ENCODE measurements at places on chromosomes 12 and 14.

DNA sequence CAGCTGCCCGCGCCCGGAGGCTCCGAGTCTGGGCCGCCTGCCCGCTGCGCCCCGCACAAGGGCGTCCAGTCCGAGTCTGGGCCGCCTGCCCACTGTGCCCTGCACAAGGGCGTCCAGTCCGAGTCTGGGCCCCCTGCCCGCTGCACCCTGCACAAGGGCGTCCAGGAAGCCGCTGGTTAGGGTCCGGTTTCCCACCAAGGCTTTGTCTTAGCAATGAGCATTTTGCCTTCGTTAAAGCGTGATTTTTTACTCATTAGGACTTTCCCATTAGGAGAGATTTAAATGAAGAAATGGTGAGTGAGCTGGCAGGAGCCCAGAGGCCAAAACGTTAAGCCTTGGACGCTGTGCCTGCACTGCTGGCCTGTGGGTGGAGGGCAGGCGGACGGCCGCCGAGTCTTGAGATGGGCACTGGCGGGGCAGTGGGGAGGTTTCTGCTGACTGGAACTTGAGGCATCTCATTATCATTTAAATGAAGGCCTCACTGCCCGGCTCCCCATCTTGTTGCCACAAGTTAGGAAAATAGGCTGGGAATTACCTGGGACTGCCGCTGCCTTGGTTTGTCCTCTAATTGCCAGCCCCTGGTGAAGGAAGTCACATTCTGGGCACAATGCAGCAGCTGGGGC, 36.0 kb downstream of the FBRSL1 start:
- no peak for DNase-seq

GRCh38 chr12:3311027-3311402, 180.0 kb upstream of the PRMT8 start:
- DNase-seq, result no peak

DNA sequence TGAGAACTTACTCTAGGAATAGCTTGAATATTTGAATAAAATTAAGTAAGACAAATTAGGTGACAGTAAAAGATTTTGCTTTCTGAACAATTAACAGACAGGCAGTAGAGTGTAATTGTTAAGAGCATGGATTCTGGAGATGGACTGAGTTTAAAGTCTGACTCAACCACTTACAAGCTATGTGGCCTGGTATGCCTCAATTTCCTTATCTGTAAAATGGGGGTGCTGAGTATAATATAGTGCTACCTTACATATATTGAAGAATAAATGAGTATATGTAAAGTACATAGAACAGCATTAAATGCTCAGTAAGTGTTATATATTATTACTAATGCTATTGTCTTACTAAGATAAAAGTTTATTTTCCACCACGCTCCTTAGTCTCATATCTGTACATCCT, 7.1 kb downstream of the MIA2 start:
- DNase-seq, result no peak

DNA sequence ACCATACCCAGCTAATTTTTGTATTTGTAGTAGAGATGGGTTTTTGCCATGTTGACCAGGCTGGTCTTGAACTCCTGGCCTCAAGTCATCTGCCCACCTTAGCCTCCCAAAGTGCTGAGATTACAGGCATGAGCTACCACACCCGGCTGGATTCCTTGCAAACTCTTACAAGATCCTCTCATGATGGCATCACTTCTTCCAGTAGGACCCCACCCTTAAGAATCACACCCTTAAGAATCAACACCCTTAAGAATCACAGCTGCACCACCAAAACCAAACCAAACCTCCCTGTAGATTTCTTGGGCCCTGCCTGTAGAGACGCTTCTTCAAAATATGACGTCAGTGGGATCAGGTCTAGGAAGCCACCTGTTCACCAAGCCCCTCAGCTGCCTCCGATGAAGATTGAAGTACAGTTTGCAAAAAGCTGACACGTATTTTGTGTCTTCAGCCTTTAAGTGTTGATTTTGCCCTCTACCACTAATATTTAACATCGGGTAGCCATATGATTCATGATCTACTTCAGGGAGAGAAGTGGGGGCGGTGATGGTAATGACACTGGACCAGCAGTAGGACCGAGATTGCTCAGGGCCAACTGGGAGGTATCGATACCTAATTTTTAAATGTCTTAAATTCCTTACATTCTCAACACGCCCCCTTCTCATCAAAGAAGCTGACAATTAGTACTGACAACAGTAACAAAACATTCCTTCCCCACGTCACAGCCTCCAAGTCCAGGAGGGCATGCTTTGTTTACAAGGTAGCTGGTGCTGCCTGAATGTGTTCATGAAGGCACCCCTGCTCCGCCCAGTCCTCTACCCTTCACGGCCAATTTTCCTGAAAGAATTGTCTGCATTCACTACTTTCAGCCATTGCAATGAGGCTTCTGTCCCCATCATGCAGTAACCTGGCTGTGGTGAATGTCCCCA, 57.2 kb downstream of the ESRRB start:
- no peak for DNase-seq

DNA sequence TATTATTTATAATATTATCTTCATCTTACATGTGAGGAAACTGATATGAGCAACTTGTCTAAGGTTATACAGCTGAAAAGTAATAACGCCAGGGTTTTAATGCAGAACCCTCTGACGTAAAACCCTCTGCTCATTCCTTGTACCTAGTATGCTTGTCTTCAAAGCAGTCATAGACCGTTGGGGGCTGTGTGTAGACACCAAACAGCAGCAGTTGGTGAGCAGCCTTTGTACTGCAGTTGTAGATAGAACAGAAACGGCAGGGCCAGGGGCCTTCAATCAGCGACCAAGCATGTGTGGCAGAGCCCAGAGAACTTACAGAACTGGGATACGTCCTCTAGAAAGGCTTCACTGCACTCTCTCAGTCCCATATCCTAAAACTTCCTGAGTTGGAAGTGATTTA, 28.1 kb downstream of the EVL start:
- no peak for DNase-seq

DNA sequence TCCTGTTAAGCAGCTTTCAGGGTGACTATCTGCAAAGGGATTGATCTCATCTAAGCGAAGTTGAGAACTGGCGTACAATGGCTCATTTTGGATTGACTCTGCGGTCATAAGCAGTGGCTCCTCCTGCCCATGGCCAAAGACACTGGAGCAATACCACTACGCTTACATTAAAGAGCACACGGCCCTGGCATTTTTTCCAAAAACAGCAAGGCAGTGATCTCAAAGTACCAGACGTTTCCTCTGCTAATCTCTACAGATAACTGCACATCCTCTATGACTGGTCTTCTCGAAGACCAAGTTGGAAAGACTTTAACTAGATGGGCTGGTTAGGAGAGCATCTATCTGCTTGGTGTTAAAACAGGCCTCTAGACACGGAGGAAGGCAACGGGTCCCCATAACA, 2.7 kb downstream of the PITPNM2 start:
- no peak for DNase-seq

- no peak for DNase-seq
Observed at GRCh38 chr12:54407183-54407905, 11.7 kb downstream of the ITGA5 start.

GRCh38 chr12:65778258-65779090, 45.8 kb upstream of the HMGA2 start:
- peak; percentile 64 for DNase-seq

- no peak for DNase-seq
Observed at GRCh38 chr12:45582536-45582935, 147.0 kb upstream of the ARID2 start.

GRCh38 chr12:104247698-104248097, 32.1 kb downstream of the TXNRD1 start:
- DNase-seq, result no peak

GRCh38 chr12:124866883-124867400, 3.3 kb upstream of the SCARB1 start:
- no peak for DNase-seq

DNA sequence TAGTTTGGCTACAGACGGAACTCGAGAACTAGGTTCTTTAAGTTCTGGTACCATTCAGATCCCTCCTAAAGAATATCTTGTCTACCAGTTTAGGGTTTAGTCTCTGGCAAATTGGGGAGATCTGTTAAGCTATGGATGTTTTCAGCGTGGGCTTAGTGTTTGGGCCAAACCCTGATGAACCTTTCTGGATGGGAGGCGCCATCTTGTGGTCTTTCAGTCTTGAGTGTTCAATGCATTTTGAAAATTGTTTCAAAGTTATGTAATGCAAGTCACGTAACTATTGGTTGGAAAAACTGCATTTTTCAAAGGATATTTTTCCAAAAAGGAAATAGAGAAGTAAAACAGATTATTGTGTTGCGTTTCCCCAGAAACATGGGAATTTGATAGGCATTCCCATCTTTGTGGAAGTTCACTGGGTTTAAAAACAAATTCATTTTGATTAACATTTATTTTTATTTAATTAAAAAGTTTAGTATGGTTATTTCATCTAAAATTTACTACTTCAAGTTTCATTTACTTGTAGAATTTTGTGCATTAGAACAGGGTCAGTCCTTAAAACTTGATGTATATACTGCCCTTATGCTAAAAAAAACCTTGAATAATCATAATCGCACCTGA, 169.0 kb downstream of the PRIMA1 start:
- DNase-seq, result peak; percentile 48

DNA sequence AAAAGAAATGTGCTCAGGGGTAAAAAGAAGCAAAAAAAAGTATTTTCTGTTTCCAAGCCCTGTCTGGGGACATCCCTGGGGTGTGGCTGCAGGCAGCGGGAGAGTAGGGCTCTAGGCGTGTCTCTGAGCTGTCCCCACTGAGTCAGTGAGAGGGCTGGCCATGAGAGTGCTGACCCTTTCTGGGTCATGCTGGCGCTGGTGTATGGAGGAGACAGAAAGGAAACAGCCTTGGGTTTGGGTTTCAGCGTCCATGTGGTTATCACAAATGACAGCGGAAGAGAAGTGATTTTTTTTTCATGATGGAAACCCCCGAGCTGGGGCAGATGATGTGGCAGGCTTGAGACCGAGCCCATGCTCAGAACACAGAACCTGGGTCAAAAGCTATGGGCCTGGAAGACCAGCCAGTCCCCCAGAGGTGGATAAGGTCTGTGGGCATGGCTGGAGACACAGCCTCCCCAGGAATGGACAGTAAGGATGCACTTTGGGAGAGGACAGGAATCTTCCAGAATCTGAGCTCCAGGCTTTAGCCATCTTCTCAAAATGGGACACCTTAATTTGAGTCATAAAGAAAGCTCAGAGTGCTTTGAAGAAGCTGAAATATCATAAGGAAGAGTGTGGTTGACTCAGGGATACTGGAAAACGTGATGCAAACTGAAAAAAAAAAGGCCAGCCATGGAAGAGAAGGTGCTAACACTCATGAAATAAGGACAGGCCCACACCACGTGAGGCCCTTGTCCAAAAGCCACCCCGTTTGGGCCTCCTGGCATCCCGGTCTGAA, 36.2 kb downstream of the SYNE3 start:
- peak; percentile 55 for DNase-seq

DNA sequence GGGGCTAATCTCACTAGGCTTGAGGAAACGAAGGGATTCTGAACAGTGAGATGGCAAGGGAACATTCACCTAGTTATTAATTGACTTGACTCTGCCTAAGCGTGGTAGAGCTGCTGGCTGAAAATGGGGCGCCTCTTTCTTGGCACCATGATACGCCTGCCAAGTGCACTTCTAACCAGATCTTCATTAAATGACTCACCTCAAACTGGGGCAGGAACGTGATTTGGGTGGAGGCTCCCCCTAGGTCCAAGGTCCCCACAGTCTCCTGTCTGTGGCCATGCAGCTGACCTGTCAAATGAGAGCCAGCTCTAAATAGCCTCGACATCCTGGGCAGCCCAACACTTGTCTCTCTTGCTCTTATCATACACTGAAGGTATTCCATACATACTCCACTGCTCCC, 26.0 kb downstream of the COQ6 start:
- no peak for DNase-seq

DNA sequence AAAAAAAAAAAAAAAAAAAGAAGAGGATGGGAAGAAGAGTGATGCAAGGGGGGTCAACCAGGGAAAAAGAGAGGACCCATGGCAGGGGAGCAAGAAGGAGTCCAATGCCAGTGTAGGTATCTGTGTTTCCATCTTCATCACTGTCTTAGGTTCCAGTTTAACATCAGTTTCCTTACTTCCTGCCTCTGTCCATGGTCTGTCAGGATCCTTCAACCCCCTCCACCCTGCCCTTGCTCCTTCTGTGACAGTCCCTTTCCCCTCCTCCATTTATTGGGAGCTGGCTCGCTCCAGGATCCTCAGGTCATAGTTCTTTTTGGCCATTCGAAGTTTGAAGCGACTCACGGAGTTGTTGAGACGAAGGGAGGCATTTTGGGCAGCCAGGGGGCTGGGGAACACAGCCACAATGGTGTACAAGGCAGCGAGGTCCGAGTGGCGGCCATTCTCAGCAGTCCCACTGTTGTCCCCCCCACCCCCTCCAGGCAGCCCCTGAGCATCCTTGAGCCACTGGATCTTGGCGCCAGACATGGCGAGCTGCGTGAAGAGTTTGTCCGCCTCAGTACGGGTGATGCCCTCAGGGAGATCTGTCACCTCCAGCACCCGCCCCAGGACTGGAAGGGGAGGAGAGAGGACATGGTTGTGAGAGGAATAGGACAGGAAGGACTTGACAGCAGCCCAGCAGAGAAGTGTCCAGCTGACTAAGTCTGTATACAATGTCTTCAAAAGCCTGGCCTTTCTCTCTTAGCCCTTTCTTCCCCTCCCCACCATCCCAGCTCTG, 3.7 kb upstream of the STAC3 start:
- no peak for DNase-seq

- peak; percentile 91 for DNase-seq
Observed at GRCh38 chr12:67909091-67909531, 80.1 kb upstream of the IFNG-AS1 start.

GRCh38 chr14:50550294-50550693, 9.7 kb upstream of the ATL1 start:
- DNase-seq, result no peak

GRCh38 chr12:86496595-86496994, 240.4 kb upstream of the MGAT4C start:
- DNase-seq, result no peak

GRCh38 chr14:95307402-95308041, 12.2 kb downstream of the CLMN start:
- no peak for DNase-seq

DNA sequence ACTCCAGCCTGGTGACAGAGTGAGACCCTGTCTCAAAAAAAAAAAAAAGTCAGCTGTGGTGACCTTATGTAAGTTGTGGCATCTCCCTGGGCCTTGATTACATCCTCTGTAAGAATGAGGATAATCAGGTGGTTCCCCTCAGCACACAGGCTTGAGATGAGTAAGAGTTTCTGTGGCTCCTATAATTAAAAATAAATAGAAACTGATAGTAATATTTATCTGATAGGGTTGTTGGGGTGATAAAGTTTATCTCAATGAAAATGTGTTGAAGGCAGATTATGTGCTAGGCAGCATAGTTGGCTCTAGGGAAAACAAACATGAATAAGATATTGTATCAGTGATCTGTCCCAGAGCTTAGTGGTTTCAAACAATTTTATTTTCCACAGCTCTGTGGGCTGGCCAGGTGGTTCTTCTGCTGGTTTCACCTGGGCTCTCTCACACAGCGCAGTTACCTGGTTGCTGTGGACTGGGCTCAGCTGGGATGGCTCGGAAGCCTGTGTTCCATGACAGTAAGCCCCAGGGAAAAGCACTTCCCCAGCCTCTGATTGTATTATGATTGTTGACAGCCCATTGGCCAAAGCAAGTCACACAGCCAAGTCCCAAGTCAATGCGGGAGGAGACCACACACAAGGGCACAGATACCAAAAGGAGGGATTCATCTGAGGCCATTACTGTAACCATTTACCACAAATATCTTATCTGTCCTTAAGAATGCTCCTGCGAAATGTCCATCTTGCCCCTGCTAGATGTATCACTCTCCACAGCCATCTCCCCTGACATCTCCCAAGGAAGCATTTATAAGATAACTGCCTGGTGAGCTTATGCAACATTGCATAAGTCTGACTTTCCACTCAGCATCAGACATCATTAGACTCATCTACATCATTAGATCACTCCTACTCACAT, 151.7 kb downstream of the NUAK1 start:
- peak; percentile 87 for DNase-seq
